ENCODE measurements at places on chromosomes 7 and 10. TPM values are rescaled to one million over a fixed set of nuclear protein-coding genes. Genes with fewer than 3 reads are reported as not detected.

TAF5 gene
- 4.9 TPM for polyA plus RNA-seq

AGMO gene
- not detected for polyA plus RNA-seq

LIPN gene
- polyA plus RNA-seq = not detected

NUTM2D gene
- polyA plus RNA-seq = not detected

LRRC17 gene
- polyA plus RNA-seq = not detected

- no peak for DNase-seq
- no peaks in the 10 kb centered on the region for H3K27me3 ChIP-seq
- peaks cover 11% of the 10 kb centered on the region for H3K4me1 ChIP-seq
- H3K36me3 ChIP-seq = no peaks in the 10 kb centered on the region
- H3K27ac ChIP-seq = no peak overlapping the region
These were observed 58.1 kb downstream of the CAV1 start for GRCh38 chr7:116582806-116583444.

DNA sequence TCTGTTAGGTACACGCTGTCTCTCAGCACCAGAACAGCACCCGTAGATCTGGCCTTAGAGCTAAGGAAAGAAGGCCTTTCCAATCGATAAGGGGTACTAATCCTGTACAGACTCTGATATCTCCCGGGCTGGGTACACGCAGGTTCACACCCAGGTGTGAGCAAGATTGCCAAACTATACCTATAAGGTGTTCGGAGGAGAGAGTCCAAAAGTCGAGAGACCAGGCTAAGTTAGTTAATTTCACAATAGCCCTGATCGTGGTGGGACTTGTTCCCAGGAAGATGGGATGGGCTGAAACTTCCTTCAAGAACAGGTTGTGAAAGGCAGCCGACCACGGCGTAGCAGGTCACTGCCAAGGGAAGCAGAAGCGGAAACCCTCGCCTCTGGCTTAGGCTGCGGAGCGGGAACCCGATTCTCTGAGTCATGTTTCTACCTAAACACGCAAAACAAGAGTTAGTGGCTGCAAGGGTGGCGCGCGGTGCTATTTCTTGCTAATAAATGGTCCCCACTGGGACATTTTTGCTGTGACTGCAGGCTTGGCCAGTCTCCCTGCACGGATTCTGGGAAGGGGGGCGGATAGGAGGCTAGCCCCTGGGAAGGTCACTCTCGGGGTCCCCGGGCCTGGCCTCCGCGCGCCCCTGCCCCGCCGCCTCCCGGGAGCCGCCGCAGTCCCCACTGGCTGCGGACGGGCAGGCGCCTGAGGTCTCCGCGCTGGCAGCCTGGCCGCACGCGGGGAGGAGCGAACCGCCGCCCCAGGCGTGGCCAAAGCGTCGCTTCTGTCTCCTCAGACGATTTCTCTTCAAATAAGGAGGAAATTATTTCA is 75.4 kb upstream of the PDSS1 start:
- no peaks in the 10 kb centered on the region for H3K36me3 ChIP-seq
- H3K4me3 ChIP-seq = peak overlapping the region; percentile 44
- H3K27me3 ChIP-seq = peaks cover 44% of the 10 kb centered on the region
- no peak overlapping the region for H3K27ac ChIP-seq

DNA sequence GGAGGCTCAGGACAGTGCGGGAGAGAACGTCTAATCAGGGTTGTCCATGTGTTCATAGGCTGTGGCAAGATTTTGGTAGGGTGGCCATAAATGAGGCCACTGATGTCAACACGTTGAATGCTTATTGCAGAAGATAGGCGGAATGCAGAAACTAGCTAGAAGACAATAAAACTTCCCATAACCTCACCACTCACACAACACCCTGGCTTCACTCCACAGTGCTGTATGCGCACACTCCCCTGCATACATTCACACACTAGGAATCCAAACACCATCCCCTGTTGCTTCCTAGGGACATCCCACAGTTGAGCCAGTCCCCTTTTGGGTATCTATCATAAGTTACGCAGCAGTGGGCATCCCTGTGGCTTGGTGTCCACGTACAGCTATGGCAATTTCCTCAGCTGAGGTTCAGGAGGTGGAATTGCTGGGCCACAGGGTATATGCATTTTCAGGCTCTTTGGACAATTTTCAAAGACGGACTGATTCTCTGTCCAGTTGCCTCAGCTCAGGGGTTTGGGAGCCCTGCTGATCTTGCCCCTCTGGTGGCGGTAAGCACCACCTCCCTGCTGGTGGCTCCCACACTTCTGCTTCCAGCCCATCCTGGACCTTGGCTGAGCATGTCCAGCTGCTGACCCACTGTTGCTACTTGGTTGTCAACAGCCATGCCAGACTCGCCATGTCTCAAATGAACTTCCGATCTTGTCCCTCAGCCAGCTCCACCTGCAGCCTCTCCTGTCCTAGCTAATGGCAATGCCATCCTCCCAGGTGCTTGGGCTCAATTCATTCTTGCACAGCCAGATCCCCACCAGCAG is 36.4 kb downstream of the CDH23 start:
- no peaks in the 10 kb centered on the region for H3K4me1 ChIP-seq
- no peaks in the 10 kb centered on the region for H3K36me3 ChIP-seq
- H3K27me3 ChIP-seq = peaks cover 35% of the 10 kb centered on the region

GRCh38 chr10:33783078-33783477 is 448.6 kb upstream of the NRP1 start:
- no peaks in the 10 kb centered on the region for H3K27me3 ChIP-seq
- H3K4me3 ChIP-seq = no peak overlapping the region
- no peak overlapping the region for H3K27ac ChIP-seq
- H3K36me3 ChIP-seq = no peaks in the 10 kb centered on the region
- DNase-seq = no peak

- DNase-seq = no peak
- H3K4me1 ChIP-seq = peaks cover 3% of the 10 kb centered on the region
- H3K27me3 ChIP-seq = no peaks in the 10 kb centered on the region
- H3K27ac ChIP-seq = no peak overlapping the region
These were observed 23.3 kb upstream of the PDGFA start for GRCh38 chr7:542713-543500.
